GOT3 (cell line): ENCODE measurements at places on chromosomes 4 and X.

- no peak for DNase-seq
These were observed 358.6 kb downstream of the GPM6A start for GRCh38 chr4:175453456-175453855.

GRCh38 chrX:16839219-16839851 is 30.8 kb downstream of the RBBP7 start:
- no peak for DNase-seq

DNA sequence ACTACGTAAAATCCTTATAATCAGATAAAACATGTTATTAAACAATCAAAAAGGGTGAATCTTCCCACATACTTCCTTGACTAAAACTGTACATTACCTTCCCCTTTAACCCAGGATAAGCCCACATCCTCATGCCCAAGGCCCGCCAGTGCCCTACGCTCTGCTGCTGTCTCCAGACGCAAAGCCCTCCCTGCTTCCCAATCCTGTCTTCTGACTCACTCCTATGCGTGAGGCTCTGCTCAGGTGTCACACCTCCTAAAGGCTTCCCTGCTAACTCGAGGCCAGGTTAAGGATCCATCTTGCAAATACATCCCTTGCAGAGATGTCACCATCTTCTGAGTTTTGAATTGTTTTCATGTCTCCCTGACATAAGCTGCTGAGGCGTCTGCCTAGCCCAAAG is 61.6 kb downstream of the STX18 start:
- DNase-seq: no peak

- no peak for DNase-seq
These were observed 120.8 kb upstream of the PJA1 start for GRCh38 chrX:69285881-69286564.

GRCh38 chr4:6767386-6767747 is 15.2 kb upstream of the KIAA0232 start:
- no peak for DNase-seq

GRCh38 chrX:15143825-15144121 is 126.1 kb downstream of the ASB9 start:
- DNase-seq: no peak

GRCh38 chr4:104677116-104677515 is 182.4 kb upstream of the CXXC4 start:
- no peak for DNase-seq

GRCh38 chr4:146981651-146982050 is 36.0 kb upstream of the TTC29 start:
- no peak for DNase-seq

DNA sequence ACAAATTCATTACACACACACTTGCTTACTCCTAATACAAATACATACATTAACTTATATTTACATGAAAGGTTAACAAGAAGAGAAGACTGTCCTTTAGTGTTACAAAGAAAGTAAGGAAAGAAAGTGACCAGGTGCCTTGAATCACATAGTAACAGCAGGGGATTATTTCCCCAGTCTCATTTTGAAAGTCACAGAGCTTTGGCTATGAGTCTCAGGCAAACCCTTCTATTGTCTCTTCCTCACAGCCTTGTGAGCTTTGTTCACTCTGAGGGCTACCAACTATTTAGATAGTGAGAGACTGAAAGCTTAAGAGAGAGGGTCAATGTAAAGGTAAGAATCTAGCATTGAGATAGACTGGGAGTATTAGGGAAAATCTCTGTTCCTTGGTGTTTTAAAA is 161.6 kb downstream of the NPNT start:
- no peak for DNase-seq

- no peak for DNase-seq
These were observed 641.0 kb upstream of the PITX2 start for GRCh38 chr4:111263836-111264235.

GRCh38 chr4:3729882-3730226 is 36.3 kb upstream of the ADRA2C start:
- no peak for DNase-seq

DNA sequence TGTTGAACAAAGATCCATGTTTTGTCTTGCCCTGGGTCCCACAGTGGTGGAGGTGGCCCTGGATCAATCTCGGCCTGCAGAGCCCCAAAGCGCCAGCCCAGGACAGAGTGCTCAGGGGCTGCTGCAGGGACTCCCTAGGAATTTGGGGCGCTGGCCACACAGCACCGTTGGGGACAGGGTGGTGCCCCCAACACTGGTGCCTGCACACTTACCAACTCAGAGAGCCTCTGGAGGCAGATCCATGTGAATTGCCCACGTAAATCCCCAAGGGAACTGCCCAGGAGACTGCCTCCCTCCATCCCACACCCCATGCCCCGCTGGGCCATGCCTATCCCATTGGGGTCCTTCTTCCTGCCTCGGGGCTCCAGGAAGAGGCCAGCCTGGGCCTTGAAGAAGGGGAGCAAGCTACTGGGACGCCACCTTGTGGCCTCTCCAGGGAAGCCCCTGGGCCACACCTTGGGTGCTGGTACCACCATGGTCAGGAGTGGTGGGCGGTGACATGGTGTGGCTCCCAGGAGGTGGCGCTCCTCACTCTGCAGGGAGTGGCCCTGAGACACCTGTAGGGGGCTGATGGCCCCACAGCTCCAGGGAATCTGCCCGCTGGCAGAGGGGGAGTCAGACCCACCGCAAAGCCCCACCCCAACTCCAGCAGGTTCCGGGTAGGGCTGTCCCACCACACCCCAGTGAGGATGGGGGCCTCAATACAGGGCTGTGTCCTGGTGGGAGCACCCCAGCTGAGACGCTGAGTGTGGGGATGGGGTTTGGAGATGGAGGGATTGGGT is 22.8 kb downstream of the CFAP99 start:
- no peak for DNase-seq

DNA sequence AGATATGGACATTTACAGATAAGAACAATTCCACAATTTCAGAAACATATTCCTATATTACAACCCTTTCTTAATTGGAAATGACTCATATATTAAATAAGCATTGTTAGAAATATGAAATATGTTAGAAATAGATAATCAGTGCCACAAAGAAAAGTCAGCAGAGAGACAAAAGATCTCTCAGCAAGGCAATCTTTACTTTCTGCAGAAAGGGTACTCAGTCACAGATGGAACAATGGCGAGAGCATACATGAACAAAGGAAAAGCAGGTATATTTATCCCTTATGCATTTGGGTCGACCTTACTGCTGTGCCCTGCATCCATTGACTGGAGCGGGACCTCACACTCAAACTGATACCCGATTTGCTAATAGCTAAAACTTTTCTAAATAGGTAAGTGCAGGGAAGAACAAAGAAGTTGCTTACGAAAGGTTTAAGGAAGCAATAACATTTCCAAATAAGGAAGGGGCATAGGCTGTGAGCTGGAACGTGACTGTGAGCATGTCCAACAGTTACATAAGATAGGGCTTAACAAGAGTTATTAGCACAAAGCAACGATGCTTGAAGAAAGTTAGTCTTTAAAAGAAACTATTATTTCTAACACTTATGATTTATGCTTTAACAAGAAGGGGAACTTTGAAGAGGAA is 40.8 kb downstream of the MGARP start:
- no peak for DNase-seq

DNA sequence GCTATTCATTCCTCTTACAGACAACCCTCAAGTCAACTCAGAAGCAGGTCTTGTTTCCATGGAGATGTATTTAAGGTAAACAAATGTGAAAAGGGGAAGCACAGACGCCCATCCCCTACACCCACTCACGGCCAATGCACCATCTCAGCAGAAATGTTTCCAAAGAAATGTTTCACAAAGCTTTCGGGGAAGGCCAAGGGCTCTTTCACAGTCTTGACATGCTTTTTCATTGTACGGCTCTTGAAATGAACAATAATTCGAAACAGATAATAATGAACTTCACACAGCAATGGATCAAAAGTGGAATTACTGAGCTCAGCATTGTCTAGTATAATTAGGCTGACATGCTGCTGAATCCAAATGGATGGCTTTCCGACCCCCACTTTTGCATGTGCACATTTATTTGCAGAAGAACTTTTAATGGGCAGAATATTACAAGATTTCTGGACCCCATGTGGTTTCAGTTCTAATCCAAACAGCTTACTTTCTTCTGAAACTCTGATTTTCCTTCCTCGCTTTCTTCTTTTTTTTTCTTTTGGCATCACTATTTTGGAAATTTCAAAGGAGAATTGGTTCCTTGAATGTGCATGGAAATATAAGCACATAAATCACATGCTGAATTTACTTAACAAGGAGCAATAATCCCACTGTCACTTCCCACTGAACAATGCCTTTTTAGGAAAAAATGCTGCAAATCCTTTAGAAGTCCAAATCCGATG is 160.9 kb downstream of the SMIM20 start:
- DNase-seq: no peak

DNA sequence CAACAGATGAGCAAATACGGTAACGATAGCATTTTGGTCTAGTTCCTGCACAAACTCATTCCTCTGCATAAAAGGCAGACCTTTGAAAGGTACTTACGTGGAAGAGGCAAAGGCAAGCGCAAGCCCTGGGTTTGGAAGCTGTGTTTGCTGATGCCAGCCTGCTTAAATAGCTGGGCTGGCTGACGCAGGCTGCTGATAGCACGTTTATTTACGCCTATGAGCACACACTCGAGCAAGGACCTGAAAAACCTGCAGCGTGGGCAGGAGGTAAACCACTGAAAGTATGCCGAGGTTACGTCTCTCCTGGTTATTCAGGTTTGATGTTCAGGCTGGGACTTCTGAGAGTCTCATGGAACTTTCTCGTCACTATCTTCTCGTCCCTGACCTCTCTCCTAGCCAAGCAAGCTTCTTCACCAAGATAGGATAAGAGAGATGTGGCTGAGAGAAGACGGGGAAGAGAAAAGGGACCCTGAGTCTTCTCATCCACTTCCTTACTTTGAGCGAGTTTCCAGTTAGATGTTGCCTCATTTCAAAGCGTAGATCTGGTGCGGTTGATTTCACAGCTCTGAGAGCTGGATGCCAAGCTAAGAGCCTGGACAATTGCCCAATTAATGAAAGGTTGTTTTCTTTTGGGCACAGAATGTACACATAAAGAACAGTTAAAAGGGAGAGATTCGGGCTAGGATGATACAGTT is at the start of gene HOPX:
Gene HOPX, minus strand, starts transcription at position 139 of the 695 bp plus-strand sequence. CDS start 23,480 bp downstream, outside the sequence.
- DNase-seq: no peak

DNA sequence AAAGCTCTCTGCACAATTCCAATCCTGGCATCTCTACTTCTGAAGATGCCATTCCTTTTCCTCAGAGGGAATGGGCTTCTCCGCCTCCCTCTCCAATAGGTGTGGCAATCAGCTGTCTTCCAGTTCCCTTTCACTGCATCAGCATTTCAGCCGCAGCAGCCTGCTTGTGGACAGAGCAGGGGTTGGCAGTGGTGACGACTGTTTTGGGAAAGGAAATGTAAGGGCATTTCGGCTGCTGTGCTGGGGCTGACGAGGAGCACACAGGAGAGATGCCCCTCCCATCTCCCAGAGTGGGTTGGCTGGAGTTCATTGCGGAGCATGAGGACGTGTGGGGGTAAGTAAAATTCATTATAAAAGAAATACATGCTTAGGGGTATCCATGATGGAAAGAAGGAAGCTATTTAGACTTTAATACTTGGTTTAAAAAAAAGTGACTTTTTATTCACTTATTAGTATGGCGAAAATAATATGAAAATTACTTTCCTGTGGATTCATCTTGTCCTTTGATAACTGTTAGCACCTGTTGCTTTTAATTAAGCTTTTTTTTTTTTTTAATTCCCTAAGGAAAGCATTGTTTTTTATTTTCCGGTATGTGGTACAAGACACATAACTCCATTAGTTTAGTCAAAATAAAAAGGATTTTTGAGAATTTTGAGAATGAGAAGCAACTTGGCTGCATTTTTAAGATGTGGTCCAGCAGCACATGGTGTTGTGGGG is at the start of gene LIMCH1:
Gene LIMCH1, plus strand, starts transcription at position 141 of the 717 bp plus-strand sequence. CDS start 67,839 bp downstream, outside the sequence.
- no peak for DNase-seq

DNA sequence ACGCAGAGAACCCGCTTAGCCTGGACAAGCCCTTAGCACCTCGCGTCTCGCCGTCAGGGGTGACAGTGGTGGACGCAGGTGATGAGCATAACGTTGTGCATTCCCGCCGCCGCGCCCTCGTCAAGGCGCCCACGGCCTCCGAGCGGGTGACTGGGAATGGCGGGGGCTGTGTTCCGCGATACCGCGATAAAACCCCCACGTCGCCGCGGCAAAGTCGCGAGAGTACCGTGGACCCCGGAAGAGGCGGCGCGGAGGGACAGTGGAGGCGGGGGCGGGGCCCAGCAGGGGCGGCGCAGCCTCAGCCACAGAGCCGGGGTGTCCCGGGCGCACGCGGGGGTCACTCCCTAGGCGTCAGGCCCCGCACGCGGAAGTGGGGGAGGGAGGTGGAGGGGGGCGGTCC is 53.8 kb downstream of the ZFYVE28 start:
- no peak for DNase-seq

DNA sequence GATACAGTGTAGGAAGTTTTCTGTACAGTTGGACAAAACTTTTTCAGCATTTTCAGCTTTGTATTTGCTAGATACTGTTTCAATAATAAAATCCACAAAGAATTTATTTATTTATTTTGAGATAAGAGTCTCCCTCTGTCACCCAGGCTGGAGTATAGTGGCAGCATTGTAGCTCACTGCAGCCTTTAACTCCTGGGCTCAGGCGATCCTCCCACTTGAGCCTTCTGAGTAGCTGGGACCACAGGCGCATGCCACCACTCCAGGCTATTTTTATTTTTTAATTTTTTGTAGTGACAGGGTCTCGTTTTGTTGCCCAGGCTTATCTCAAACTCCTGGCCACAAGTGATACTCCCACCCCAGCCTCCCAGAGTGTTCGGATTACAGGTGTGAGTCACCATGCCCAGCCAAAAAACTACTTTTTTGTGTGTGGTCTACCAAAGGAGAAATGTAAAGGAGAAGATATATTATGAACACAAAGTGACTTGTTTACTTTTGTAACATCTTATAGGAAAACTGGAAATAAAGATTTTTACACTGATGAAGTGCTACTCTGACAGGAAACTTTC is 13.0 kb upstream of the SOWAHD start:
- no peak for DNase-seq

DNA sequence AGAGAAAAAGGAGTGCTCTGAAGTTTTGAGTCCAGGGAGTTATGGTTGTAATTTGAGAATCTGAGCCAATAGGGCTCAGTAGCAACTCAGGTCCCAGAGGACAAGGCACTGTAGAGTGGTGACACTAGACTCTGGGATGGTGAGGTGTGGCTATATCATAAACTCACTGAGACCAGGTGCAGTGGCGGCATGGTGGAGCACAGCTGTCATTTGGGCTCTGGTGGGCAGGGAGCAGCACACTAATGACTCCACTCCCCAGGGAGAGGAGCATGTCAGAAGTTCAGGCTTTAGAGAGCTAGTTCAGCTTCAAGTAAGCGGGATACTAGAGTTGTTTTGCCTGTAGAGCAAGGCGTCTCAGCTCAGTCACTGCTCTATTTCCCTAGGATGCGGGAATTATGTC is 165.4 kb upstream of the USP38 start:
- DNase-seq: no peak

- DNase-seq: no peak
These were observed 104.0 kb upstream of the MBNL3 start for GRCh38 chrX:132592880-132593279.

DNA sequence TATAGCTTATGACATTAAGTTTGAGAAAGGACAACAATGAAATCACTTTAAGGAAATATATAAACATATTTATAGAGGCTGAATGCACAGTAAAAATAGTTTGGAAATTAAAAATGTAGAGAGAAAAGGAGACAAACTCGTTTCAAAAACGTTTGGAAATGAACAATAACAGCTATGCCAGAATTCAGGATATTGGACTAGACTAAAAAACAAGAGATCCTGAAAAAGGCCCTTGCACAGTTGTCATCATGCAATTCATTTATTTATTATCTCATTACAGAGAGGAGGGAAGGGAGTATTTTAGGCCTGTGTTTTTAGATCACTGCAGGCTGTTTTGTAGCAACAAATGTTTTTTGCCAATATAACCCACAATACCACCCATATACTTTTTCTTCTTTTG is 527.2 kb downstream of the ADGRL3 start:
- no peak for DNase-seq
